ENCODE measurements at places on chromosomes 11 and 22.

DNA sequence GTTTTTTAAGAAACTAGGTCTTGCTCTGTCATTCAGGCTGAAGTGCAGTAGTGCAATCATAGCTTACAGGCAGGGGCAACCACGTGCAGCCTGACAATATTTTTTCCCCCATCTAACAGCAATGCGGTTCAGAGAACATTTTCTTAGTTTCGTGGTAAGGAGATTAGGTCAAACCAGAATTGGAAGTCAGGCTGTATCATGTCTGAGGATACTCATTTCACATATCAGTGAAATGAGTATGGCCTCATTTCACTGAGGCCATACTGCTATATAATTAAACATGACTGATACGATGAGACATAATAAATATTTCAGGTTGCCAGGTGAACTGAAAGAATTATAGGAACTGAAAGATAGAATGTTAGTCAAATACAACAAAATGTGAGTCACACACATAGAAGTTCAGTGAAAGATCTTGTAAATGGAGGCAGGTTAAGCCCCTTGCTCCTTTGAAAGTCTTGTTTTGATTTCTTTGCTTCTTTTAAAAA is 32.5 kb upstream of the IZUMO1R start:
- no peak for DNase-seq

DNA sequence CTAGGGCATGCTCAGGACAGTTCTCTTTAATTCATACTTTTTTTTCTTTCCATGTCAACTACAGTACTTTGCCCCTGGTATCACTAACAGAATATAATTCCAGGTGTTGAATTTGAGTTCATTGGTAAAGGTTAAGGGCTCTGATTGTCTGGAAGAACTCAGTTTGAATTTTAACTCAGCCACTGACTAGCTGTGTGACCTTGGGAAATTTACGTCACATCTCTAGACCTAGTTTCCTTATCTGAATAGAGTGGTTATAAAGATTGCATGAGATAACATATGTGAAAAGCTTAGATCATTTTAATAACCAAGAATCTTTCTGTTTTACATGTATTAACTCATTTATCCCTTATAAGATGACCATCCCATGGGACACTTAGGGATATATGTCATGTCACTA is 15.8 kb upstream of the ZC3H12C start:
- no peak for DNase-seq

GRCh38 chr22:35919002-35919542 is 109.6 kb downstream of the RBFOX2 start:
- no peak for DNase-seq

DNA sequence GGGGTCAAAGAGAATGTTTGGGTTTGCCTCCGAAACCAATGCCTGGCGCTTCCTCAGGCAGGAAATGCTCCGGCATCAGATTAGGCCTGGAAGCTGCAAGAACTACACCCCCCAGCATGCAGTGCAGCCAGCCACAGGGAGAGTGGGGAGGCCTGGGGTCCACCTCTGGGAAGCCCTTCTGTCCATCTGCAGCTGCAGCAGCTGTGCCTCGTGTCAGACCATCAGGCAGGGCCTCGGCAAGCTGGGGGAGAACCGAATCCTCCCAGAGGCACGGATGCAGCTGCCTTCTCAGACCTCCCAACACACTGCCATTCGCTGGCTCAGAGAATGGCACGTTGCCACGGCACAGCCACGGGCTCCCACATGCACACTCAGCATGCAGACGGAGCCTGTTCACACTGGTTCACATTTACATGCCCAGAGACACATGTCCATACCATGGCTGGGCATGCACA is 57.4 kb downstream of the NECTIN1 start:
- no peak for DNase-seq

- DNase-seq: no peak
Observed at GRCh38 chr11:73597336-73597955, 466 bp downstream of the FAM168A start.

- DNase-seq: peak; percentile 13
Observed at GRCh38 chr11:13963949-13964770, 1.6 kb downstream of the SPON1 start.

- DNase-seq: no peak
Observed at GRCh38 chr11:69880826-69881445, 61.7 kb upstream of the FGF3 start.

GRCh38 chr11:17413414-17414316 is 25.2 kb upstream of the KCNJ11 start:
- DNase-seq: no peak

DNA sequence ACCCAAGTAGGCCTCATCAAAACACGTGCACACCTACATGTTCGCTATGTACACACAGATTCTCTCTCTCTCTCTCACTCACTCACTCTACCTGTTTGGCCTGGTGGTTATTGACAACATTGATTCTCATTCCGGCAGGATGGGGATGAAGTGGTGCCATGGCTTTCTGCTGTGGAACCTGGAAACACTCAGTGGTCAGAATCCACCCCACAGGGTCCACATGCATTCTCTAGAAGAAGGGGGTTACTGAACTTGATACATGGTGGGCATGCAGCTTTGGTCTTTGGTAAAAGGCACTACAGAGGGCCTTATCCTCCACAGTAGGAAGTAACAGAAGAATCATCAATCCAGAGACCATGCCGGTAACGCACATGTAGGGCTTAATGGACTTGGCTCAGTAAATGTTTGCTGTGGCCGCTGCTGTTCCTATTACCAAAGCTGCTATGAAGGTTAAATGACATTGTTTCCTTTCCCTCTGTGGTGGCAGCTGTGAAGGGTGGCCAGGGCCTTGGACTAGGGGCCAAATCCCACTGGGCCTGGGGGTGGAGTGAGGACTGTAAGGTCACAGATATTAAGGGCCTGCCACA is 12.7 kb downstream of the POLDIP3 start:
- no peak for DNase-seq

DNA sequence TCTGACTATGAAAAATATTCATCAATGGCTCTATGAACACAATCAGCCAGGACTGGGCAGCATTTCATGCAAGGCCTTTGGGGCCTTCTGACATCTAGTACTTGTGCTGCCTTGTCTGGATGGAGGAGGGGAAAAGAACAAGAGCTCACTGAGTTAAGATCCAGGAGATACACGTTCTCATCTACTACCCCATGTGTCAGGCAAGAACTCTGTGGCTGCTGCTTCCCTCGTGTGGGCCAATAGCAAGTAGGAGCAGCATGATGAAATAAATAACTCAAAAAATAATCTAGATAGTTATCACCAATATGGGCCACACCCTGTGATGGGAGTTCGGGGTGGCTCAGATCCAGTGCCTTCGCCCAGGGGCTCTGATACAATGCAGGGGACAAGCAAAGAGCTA is 7.3 kb downstream of the KCNE3 start:
- no peak for DNase-seq

- DNase-seq: peak; percentile 81
Observed at GRCh38 chr22:50620593-50621355, 7.2 kb downstream of the ARSA start.

DNA sequence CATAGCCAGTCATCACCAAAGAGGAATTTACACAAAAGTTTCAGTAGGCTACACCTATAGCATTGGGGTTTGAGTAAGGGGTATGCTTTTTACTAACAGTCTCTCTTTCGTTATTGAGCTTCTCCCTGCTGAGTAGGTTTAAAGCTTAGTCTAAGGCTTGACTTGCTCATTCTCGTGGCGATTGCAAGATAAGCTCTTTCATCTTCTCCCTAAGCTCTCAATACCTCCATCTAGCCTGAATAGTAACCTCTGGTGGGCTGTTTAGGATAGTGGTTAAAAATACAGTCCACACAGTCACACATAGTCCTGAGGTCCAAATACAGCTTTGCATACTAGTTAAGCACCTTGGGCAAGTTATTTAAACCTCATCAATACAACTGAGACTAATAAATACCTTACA is 65.6 kb downstream of the IMMP1L start:
- no peak for DNase-seq

DNA sequence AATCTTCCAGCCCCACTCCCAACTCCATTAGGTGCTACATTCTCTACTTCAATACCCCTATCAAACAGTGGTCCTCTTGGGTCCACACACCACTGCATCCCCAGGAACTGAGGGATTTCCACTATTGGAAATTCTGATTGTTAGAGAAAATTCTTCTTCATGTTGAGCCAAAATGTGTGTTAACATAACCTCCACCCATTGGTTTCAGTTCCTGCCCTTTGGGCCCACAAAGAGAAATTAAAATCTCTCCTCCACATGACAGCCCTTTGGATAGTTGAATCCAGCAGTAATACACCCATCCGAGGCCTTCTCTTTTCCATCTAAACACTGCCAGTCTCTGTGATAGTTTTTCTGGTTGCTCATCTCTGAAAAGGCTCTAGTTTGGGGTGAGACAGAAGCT is 2.1 kb downstream of the VSIG2 start:
- DNase-seq: no peak

GRCh38 chr11:23021287-23021863 is 161.1 kb upstream of the CCDC179 start:
- no peak for DNase-seq

DNA sequence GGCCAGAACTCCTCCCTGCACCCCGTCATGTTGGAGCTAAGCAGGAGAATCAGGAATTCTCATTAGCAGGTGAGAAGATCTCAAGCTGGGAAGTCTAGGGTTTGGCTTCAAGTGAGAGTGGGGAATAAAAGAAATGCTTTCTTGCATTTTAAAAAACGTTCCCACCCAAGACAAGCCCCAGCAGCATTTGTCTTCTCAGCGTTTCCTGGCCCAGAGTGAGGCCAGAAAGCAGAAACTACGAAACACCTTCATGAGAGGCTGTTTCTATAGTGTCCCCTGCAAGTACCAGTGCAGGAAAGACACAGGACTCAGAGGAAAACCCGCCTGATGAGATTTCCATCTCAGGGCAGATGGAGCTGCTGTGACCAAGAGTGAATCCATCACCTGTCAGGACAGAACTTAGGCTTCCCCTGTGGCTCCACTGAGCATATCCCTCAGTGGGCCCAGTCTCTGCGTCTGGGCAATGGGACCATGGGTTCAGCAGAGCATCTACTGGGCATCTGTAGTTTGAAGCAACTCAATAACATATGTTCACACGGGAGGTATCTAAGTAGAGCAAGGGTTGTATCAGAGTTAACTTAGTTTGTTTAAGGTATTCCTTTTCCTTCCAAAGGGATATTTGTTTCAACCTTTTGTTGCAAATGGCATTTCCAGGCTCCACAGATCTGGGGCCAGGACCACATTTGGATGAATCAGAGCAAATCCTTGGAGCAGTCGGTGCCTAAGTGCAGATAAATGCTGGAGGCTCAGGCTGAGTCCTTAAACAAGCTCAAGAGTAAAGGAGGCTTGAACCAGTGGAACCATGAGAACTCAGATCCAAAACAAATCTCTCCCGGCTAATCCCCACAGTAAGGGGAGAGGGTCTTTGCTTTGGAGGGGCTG is 548.3 kb downstream of the MIAT start:
- no peak for DNase-seq

DNA sequence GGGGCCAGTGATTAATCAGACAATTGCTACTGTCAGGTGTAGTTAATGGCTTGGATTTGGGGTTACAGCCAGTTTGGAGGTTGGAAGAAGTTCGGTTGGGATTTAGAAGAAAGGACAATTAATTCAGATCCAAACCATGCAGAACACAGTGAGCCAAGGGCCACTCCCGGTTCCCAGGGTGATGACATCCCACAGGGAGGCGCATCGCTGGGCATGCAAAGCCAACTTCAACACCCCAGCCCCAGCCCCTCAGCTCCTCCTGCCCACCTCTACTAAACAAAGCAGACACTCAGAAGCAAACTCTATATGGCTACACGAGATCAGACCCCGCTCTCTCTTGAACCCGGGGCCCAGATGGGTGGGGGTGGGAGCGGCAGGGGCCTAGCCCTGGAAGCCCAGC is 10.2 kb downstream of the MB start:
- no peak for DNase-seq

GRCh38 chr11:103528046-103528445 is 418.8 kb downstream of the DYNC2H1 start:
- DNase-seq: no peak

GRCh38 chr11:44277196-44278090 is 32.5 kb downstream of the ALX4 start:
- no peak for DNase-seq

DNA sequence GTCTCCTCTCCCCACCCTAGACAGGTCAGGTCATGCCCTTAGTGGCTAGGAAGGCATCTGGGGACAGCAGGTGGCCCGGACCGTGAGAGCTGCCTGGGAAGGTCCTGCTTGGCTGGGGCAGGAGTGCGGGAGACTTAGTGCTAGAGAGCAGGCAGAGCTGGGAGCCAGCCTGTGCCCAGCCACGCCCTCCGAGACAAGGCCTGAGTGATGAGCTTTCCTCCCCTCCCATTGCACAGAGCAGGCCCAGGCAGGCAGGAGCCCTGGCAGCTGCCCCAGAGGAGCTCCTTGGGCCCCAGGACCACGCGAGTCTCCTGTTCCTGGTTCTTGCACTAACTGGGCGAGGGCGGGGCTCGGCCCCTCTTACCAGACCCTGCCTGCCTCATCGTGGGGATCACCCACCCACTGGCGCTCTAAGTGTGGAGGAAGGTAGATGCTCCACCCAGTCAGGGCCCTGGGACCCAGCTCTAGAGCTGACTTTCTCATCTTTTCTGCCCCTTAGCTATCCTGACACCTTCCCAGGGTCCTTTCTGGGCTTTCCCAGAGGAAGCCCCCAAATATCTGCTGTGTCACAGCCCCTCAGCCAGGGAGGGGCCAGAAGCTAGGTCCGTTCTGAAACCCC is 44.9 kb downstream of the MACROD1 start:
- DNase-seq: no peak

GRCh38 chr11:9091044-9091922 is at the start of gene SCUBE2:
Gene SCUBE2, minus strand, starts transcription at chr11:9091599. Its CDS starts 71 bp downstream, at chr11:9091528.
- DNase-seq: no peak

DNA sequence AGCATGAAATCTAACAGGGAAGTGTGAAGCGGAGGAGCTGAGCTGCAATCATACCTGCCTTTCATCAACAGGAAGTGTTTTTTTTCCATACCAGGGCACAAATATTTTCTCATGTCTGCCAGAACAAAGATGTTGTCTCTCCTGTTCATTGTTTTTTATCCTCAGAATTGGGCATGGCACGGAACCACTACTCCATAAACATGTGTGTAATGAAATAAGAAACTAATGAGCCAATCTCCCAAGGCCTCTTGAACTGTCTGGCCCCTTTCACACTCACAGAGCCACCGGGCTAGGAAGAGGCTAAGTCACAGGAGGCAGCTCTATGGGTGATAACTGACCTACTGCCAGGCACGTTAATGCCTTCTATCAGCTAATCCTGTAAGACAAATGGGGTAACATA is 124.4 kb downstream of the ETS1 start:
- no peak for DNase-seq

DNA sequence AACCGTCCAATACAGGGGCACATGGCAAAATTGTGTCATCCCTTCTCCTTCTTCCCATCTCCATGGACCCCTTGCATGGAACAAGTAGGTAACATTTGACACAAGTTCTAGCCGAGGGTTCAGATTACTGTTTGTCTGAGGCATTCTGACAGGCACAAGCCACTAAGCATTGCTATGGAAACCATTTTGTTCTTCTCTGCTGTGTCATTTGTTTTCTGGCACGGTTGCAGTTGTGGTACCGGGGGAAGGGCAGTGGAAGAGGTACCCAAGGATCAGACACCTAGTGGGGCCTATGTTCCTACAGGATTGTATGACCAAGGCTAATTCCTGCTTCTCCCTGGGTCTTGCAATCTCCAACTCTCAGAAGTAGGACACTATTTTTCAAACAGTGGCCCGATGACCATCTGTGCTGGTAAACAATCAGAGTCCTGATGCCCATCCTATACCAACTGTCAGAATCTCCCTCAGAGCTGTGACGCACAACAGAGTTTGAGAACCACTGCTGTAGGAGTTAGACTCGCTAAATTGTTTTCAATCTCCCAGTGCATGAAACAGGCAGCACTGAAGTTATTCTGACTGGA is 69.3 kb downstream of the KCNC1 start:
- no peak for DNase-seq
